Activated CD4-positive, alpha-beta T cell treated with anti-CD3 and anti-CD28 coated beads, Interleukin-2, amount 10 ng/mL, durations not matched to agents 7 days and 5 days (primary cell): ENCODE measurements at places on chromosomes 12 and 14. TPM values are rescaled to one million over a fixed set of nuclear protein-coding genes. Genes with fewer than 3 reads are reported as not detected.

Gene AQP5
- total RNA-seq = not detected

Gene RNASE4
- 0.92 TPM for total RNA-seq

Gene SMAGP
- 1.6 TPM for total RNA-seq

Gene RIMBP2
- total RNA-seq = not detected

Gene HOXC10
- total RNA-seq = not detected

Gene ITGB7
- 702 TPM for total RNA-seq

Gene SMCO2
- total RNA-seq = 0.22 TPM

Gene RNFT2
- total RNA-seq = 15.1 TPM

Gene MLEC
- 94.4 TPM for total RNA-seq

Gene WNT5B
- 0.15 TPM for total RNA-seq

Gene TMTC1
- total RNA-seq = not detected

Gene PLA2G1B
- total RNA-seq = not detected

Gene ETFBKMT
- 0.57 TPM for total RNA-seq

Gene STXBP6
- not detected for total RNA-seq

Gene TGM1
- total RNA-seq = 6.5 TPM

Gene TSPAN9
- not detected for total RNA-seq

Gene LHX5
- total RNA-seq = not detected

Gene PRORP
- total RNA-seq = 40.2 TPM

Gene MYF5
- total RNA-seq = not detected

Gene FAM181A
- not detected for total RNA-seq

Gene CLEC2D
- 299 TPM for total RNA-seq
